ENCODE measurements at places on chromosomes 1 and 21. TPM values are rescaled to one million over a fixed set of nuclear protein-coding genes. Genes with fewer than 3 reads are reported as not detected.

Gene REN
- total RNA-seq: not detected

GRCh38 chr1:25009671-25010262, 79.7 kb upstream of the RUNX3 start:
- no peak overlapping the region for H3K27ac ChIP-seq
- DNase-seq: no peak

GRCh38 chr1:235012436-235013210, 116.0 kb downstream of the TOMM20 start:
- peak overlapping the region; percentile 67 for H3K4me3 ChIP-seq
- H3K36me3 ChIP-seq: peaks cover 9% of the 10 kb centered on the region
- H3K27ac ChIP-seq: peak overlapping the region; percentile 97
- peaks cover 4% of the 10 kb centered on the region for H3K27me3 ChIP-seq

GRCh38 chr1:22680726-22681125, 27.7 kb downstream of the C1QB start:
- H3K27me3 ChIP-seq: peaks cover 10% of the 10 kb centered on the region
- DNase-seq: no peak
- H3K27ac ChIP-seq: no peak overlapping the region
- peaks cover 11% of the 10 kb centered on the region for H3K4me1 ChIP-seq
- H3K36me3 ChIP-seq: no peaks in the 10 kb centered on the region
- no peak overlapping the region for H3K4me3 ChIP-seq

DNA sequence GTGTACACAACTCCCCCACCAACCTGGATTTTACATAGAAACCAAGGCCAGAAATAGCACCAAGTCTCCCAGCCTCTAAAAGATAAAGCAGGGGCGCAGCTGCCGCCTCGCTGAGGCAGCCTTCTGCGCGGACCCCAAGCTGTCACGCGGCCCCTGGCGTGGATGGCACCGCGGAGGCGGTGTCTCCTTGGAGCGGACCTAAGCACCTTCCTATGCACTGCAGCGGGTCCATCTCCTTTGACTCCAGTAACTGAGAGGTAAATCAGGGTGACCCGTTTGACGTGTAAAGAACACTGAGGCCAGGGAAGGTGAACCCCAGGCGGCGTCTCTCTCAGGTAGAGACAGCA, 17.0 kb downstream of the ZNF697 start:
- no peaks in the 10 kb centered on the region for H3K27me3 ChIP-seq
- no peak for DNase-seq
- H3K4me1 ChIP-seq: peaks cover 66% of the 10 kb centered on the region
- peak overlapping the region; percentile 78 for H3K4me3 ChIP-seq
- H3K27ac ChIP-seq: peak overlapping the region; percentile 60

DNA sequence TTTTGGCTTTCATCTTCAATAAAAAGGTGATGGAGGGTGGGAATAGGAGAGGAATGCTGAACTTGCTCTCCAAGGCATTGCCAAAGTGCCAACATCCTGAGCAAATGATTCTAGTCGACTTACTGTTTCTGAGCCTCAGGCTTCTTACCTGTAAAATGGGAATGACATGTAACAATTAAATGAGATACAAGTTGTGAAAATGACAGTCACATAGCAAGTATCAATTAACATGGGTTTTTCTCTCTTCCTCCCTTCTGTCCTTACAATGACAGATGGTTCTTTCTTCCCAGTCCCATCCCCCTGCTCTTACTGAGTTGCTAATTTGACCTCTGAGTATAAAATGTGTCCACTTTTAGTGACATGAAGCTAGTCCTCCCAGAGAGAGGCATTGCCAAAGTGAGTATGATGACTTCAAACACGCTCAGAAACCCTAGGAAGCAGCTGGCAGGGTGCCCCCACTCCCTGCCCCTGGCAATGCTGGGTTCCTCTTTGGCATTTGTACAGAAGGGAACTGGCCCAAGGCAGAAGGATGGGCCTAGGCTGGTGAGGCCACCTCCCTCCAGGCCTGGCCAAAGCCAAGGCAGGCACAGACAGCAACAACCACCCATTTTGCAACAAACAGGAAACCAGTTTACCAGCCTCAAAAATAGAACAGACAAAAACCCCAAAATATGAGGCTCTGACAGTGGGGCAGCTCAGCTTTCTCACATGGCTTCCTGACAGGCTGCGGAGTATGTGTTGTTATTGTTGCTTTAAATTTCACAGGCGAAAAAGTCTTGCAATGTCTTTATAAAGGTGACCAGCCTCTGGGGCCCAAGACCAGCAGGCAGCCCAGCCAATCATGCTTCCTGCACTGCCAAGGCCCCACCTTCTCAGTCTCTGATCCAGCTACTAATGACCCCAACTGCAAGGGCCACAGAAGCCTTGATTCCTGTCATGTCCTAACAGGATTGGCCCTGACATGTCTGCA, 115.9 kb downstream of the HIVEP3 start:
- peaks cover 25% of the 10 kb centered on the region for H3K4me1 ChIP-seq
- DNase-seq: no peak
- no peak overlapping the region for H3K27ac ChIP-seq
- no peak overlapping the region for H3K4me3 ChIP-seq
- H3K27me3 ChIP-seq: peaks cover 3% of the 10 kb centered on the region

Gene GNG12
- total RNA-seq: 229 TPM

Gene PIGK
- total RNA-seq: 46.5 TPM
